ENCODE measurements at places on chromosomes 6 and 20.

DNA sequence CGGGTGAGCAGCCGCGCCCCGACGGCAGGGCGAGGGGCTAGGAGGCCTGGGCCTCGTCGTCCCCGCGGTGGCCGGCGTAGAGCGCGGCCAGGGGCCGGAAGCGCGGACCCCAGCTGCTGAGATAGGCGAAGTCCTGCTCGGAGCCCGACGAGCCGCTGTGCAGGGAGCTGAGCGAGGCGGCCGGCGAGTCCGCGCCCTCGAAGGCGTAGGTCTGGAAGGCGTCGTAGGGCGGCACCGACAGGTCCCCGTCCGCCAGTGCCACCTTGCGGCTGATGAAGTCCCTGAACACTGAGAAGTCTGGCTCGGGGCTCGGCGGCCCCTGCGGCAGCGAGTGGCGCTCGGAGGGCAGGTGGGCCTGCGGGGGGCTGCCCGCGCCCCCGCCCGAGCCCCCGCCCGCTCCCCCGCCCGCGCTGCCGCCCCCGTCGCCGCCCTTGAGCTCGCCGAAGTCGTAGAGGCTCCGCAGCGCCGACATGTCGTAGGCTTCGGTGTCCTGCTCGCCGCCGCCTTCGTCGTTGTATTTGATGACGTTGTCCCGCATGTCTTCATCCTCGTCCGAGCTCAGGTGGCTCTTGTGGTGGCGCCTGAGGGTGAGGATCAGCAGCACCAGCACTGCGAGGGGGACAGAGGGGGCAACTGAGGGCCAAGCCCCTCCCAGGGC is 56.5 kb downstream of the CD40 start:
- peak; percentile 67 for DNase-seq

- no peak for DNase-seq
These were observed 4.2 kb downstream of the FOXS1 start for GRCh38 chr20:31840906-31841816.

DNA sequence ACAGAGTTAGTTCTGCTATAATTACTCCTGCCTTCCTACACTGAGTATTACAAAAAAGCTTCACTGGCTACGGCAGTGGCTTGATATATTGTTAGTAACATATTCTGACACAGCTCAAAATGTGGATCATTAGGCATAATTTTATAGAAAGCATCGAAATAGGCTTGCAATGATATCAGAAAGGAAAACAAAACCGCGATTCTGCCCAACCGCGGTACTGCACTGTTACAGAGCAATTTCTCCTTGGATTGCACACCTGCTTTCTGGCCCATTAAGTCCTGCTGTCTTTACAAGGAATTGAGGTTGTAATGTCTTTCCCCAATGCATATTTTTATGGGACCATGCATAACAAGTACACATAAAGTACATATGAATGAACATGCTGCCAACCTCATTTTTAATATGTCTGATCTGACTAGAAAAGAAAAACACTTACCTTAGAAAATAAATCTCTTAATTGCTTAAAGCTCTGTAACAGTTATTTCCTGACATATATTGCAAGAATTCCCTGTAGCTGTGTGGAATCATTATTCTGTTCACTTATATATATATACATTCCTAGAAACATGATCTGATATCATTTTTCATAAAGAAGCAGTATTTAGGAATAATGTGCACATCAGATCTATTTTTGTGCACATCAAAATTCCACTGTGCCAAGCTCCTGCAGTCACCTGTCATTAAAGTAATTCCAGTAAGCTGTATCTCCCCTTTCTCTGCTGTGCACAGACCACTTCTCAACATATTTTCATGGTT is 763.9 kb downstream of the HACE1 start:
- DNase-seq: peak; percentile 5

GRCh38 chr6:132147530-132148011 is 196.4 kb upstream of the CCN2 start:
- DNase-seq: no peak

GRCh38 chr6:39453241-39453640 is 130.7 kb upstream of the KCNK16 start:
- no peak for DNase-seq

DNA sequence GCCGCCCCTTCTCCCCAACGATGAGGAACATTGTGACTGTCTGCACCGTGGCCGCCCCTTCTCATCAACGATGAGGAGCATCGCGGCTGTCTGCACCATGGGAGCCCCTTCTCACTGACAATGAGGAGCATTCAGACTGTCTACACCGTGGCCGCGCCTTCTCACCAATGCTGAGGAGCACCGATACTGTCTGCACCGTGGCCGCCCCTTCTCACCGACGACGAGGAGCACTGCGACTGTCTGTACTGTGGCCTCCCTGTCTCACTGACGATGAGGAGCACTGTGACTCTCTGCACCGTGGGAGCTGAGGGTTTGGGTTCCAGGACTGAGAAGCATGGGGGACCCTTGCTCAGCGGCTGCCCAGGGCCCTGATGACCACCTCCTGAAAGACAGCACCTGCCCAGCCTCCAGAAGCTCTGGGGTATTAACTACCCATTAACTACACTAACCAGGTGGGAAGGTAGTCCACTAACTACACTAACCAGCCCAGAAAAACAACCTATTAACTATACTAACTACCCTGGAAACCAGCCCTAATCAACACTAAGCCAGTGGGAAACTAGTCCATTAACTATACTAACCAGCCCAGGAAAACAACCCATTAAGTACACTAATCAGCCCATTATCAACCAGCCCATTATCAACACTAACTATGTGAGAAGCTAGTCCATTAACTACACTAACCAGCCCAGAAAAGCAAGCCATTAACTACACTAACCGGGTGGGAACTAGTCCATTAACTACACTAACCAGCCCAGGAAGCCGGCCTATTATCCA is 116.9 kb downstream of the TAF4 start:
- no peak for DNase-seq

- DNase-seq: no peak
These were observed 46.6 kb downstream of the HDAC2 start for GRCh38 chr6:113924312-113924723.

GRCh38 chr20:24064092-24064491 is 75.5 kb upstream of the GGTLC1 start:
- DNase-seq: no peak

GRCh38 chr20:50099113-50099512 is 13.8 kb downstream of the UBE2V1 start:
- no peak for DNase-seq

DNA sequence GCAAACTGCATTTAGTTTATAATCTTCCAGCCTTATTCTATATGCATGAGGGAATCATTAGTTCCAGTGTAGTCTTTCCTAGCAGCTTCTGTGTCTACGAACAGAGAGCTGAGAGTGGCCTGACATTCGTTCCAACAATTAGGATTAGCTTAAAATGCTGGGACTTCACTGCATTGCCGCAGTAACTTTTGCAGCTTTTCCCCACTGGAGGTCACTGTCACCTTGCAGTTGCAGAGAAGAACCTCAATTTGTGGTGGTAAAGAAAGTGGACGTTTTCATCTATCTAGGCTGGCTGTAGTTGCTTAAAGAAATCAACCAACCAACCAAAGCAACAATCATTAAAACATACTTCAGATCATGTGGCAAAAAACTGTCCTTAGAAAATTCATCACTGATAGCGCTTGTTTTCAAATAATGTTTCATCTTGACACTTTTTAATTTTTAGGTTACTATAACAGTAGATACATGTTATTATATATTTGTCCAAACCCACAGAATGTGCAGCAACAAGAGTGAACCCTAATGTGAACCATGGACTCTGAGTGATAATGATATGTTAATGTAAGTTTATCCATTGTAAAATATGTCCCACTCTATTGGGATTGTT is 12.2 kb downstream of the MYLK4 start:
- peak; percentile 62 for DNase-seq

DNA sequence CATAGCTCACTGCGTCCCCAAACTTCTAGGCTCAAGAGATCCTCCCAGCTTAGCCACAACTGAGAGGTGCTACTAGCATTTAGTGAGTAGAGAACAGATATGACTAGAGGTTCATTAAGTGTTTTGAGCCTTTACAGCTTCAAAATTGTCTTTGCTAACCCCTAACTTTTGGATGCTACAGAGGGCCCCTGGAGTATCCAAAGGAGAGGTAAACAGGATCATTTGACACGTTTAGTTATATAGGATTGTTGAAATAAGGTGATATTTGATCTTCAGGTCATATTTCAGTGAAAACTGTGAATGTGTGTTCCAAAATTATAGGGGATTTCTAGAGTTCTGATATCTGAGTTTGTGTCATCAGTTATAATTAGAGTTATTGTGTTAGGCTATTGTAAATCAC is 19.2 kb upstream of the HFE start:
- no peak for DNase-seq

DNA sequence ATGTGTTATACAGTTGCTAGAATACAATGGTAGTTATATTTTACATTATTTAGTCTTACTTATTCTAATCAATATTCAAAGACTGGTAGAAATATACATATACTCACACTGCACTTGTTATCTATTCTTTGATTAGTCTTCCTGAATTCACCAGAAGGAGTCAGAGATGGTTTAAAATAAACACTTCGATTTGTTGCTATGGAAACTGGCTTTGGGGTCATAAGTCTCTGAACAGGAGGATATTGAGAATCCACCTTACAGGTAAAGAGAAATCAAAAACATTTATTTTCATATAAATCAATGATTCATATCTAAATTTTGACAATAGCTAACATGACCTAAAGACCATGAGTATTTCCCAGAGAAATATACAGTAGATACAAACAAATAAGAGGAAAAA is 41.6 kb downstream of the NUP153 start:
- no peak for DNase-seq

GRCh38 chr6:109236115-109237076 is 141.1 kb downstream of the CEP57L1 start:
- DNase-seq: peak; percentile 51

DNA sequence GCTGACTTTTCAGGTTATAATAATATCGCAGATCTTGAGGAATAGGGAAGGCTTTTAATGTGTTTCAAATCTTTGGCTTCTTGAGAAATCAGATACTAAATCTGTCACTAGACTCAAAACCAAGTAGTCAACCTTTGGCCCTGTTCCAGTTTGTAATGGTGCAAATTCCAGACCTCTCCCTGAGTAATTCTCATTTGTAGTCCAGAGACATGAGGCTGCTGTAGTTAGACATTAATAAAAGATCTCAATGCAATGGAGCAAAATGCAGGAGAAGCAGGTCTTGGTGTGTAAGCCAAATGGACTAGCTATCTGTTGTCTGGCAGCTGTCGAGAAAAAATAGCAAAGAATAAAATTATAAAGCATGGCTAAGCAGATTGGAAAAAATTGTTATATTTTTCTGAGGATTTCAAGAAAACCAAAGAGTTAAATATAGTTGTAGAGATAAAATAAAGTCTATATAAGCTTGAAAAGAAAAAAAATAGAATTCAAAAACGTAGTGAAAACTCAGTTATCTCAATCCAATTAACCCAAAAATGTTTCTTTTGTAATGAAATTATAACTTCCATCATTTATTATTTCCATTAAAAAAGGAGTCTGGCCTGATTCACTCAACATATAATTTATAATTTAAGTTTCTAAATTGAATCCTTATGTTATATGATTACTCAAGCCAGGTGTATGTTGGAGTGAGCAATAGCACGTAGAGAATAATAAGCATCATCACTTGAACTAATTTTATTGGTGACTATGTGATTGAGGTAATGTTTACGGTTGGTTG is 161.5 kb upstream of the ADGRB3 start:
- no peak for DNase-seq

DNA sequence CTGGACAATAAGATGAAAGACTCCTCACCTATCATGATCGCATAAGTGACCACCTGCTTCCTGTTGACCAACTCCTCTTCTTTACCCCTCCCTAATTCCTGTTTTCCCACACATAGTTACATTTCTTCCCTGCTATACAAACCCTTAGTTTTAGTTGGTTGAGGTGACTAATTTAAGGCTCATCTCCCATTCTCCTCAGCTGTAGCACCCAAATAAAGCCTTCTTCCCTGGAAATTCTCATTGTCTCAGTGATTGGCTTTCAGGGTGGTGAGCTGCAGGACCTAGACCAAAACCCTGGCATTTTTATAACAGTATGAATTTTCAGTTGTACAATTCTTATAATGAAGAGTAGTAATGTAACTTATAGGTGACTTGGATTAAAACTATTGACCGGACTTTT is 2.1 kb downstream of the FKBP1C start:
- no peak for DNase-seq

DNA sequence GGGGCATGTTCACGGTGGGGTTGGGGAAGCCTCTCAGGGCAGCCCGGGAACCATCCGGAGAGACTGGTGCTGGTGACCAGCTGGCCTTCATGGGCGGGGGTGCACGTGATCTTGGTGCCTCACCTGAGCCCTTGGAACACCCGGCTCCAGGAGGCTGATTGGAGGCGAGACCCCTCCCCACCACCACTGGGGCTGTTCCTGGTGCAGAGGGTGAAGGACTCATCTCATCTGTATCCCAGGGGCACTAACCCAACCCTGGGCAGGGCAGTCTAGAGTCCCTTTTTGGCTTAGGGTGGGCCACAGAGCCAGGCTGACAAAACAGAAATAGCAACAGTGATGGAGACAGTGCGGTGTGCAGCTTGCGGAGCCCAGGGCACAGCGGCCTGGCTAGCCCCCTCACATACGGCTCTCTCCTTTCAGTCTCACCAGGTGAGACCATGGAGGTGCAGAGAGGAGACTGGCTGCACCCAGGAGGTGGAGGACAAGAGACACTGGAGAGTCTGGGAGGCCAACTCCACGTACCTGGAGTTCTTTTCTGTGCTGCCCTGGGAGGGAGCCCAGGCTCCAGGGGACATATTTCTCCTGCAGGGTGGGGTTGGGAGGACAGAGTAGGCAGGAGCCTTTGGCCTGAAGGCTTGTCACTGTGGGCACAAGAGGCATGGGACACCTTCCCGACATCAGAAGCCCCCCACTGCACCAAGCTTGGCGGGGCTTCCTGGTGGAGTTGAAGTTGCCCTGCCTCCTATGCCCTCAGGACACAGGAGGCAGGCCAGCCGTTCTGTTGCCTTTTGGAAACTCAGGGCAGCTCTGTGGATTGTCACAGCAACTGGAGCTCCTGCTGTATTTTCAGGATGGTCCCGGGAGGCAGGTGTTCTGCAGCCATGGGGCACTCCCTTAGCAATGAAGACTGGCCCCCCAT is 106.0 kb downstream of the SYCP2 start:
- no peak for DNase-seq

DNA sequence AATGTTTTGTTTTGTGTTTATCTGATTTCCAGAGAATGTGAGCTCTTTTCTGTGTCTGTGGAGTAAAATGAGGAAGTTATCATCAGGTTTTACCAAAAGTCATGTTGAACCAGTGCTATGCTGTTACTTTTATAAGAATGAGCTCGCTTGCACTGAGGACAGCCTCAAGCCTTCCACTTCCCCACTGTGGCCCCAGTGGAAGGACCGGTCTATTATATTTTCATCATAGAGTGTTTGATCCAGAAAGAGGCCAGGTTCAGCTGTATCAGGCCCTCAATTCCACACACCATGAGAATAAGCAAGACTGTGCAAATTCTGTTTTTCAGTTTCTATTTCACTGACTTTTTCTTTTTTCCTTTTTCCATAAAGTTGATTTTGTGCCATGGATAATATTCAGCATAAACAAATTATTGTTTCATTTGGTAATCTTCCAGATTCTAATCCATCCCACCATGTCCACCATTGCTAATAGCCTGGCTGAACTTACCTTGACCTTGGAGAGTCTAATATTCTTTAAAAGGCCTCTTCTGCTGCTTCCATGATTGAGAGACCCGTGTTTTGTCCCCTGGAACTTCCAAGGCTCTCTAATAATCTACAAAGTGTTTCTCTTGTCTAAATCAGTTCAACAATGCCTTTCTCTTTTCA is 286.2 kb downstream of the THBS2 start:
- DNase-seq: no peak
